ENCODE measurements at places on chromosomes 1 and 21.

- no peak for DNase-seq
Measured at GRCh38 chr1:117812869-117813511, 116.4 kb downstream of the GDAP2 start.

GRCh38 chr1:212621043-212621948, 12.7 kb downstream of the ATF3 start:
- no peak for DNase-seq

- DNase-seq: no peak
Measured at GRCh38 chr1:119917304-119918055, 21.2 kb upstream of the ADAM30 start.

DNA sequence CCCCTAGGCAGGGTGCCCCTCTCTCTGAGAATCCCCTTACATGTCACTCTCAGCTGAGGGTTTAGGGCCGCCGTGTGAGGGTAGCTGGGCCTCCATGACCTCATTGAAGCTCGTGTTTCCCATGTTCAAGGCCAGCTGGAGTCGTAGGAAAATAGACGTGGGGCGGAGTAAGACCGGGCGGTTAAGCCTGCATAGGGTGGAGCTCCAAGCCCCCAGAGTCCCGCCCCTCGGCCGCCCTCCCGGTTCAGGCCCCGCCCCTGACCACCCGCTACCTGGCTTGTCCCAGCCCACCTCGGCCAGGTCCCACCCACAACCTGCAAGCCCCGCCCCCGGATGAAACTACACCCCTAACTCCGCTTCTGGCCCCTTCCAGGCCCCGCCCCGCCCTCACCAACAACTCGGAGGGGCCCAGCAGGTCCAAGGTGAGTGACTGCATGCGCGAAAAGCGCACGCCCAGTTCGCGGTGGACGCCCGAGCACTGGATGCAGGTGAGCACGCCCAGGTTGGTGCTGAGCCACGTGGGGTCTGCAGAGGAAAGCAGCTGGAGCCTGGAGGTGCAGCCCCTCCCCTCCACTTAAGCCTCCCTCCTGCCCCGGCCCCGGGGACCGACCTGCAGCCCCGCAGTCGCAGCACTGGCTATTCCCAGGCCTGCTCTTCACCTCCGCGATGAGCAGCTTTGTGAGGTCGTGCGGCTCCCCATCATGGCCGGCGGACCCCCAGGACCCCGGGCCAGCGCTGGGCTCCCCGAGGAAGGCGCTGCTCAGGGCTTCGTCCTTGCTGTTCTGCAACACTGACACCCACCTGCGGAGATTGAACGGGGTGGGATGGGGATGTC, 12.2 kb upstream of the TCEA3 start:
- no peak for DNase-seq

DNA sequence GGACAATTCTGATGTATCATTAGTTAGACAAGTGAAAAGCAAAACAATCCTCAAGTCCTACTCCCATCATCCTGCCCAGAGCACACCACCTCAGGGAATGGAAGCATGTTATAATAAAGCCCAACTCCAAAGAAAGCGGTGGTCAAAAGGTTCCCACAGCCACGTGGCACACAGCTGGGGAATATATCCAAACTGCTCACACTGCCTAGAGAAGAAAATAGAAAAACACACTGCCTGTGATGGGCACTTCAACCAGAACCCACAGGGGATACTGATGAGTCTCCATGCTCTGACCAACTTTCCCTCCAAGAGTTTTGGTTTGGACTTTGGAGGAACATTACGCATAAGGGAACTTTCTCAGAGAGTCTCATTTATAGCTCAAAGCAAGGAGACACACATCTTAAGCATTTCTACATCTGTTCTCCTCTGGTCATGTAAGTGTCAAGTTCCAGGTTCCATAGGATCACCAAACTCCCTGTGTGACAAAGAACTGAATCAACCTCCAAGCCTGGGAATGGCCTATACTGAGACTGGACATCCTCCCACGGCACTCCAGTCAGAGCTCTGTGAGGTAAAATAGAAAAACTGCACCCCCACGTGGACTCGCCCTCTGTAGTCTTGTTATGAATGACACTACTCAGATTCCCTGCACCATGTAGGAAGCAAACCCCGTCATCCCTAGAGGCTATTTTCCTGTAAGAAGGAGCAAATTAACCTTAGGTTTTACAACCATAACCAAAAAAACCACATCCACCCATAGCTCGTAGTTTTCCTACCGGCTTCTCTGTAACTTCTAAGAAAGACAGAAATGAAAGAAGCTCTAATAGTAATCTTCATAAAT, 12.2 kb downstream of the DSTYK start:
- DNase-seq: no peak

- no peak for DNase-seq
Measured at GRCh38 chr1:232238009-232238408, 391.9 kb downstream of the SIPA1L2 start.

DNA sequence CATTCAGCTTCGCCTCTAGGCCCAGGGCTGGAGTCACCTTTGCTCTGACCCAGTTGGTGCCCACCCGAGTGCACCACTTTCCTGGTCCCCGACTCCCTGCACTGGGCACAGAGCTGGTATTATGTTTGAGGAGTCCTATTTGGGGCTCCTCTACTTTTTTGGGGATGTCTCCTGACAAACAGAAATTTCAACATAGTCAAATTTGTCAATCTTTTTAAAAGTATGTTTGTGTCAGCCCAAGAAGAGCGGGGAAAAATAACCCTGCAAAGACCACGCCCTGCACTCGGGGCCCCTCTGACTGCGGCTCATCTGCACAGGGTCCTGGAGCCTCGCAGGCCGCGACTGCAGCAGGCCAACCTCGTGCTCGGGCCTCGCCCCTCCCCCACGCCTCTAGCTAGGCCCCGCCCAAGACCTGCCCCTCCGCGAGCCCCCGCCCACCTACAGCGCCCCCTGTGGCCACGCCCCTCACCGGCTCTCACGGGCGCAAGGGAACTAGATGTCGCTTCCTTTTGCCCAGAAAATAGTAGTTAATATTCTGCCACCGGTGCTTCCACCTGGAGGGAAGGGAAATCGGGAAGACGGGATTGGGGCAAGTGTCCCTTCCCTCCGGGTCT, 11.4 kb downstream of the FAM229A start:
- peak; percentile 65 for DNase-seq

Measured in D721Med (cell line).